ENCODE measurements at places on chromosomes 13 and 19. TPM values are rescaled to one million over a fixed set of nuclear protein-coding genes. Genes with fewer than 3 reads are reported as not detected.

Gene OR7A5
- total RNA-seq: not detected

GRCh38 chr19:44747739-44748425 lies 626 bp upstream of the BCL3 start:
- DNase-seq: peak; percentile 84

- no peak for DNase-seq
Measured at GRCh38 chr13:86585835-86586234, 786.6 kb upstream of the SLITRK6 start.

DNA sequence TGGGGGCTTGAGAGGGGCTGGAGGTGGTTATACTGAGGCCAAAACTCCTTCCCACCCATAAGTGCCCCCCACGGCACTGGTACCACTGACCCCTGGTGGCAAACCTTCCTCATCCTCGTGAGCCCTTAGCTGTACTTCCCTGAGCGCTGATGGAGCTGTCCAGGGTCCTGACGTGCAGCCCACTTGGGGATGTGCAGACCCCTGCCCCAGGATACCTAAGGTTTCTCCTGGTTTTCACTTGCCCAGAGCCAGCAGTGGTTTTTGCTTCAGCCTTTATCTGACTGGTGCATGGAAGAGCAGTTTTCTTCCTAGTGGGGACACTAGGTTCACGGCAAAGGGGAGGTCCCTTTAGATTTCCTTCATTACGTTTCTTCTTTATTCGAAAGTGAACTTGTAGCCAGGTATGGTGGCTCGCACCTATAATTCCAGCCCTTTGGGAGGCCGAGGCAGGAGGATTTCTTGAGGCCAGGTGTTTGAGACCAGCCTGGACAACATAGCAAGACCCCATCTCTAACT lies 28.7 kb upstream of the KCTD15 start:
- DNase-seq: no peak

Measured in heart left ventricle (tissue), 16 donors.